Activated CD4-positive, alpha-beta T cell treated with anti-CD3 and anti-CD28 coated beads, Interleukin-2, Interleukin-6, amounts not matched to agents 100 ng/mL and 50 ng/mL, durations not matched to agents 16 hours and 8 hours (primary cell): ENCODE measurements at places on chromosomes 2 and 18.

- DNase-seq, result no peak
Measured at GRCh38 chr2:186962085-186962747, 113.2 kb upstream of the ZSWIM2 start.

DNA sequence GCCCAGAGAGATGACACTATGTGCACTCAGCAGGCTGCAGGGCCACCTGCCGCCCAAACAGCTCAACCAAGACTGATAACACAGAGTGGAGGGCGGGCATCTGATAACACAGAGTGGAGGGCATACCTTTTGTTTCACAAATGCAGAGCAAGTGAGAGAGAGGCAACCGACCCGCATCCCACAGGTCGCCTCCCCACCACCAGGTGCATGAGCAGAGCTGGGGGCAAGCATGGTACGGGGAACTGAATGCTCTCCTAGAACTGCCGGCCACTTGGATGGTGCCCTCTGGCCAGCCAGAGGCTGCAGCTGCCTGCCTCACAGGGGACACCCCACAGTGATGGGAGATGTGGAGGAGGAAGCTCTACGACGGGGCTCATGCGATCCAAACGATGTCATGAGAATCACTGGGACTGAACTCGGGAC is 49.5 kb downstream of the ANO7 start:
- DNase-seq, result no peak

GRCh38 chr2:26938399-26939118 is 31.9 kb upstream of the MAPRE3 start:
- DNase-seq, result no peak

- no peak for DNase-seq
Measured at GRCh38 chr18:70287731-70288130, 1.1 kb upstream of the SOCS6 start.

- no peak for DNase-seq
Measured at GRCh38 chr2:71556692-71557250, 103.4 kb downstream of the DYSF start.

- DNase-seq, result no peak
Measured at GRCh38 chr2:240240781-240241180, 100.3 kb upstream of the OTOS start.

GRCh38 chr2:40208463-40208862 is 243.4 kb downstream of the SLC8A1 start:
- no peak for DNase-seq

GRCh38 chr2:9355716-9356115 is 67.6 kb downstream of the ITGB1BP1 start:
- no peak for DNase-seq

- DNase-seq, result no peak
Measured at GRCh38 chr18:22132763-22133162, 36.6 kb upstream of the GATA6 start.

DNA sequence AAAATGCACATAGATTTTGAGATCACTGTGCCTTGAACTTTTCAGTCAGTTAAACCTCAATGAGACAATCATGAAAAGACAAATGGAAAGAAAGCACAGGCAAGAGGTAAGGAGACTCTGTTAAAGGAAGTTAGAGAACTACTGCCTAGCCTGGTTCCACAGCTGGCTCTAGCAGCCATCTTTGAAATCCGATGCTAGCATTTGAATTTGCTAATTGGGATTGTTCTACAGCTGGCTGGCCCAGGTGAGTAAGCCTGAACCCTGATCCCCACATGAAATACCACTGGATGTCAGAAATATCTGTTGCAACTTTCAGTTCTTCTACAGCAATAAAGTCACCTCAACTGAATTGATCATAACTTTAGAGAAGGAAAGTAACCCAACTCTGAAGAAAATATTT is 315.2 kb upstream of the CHAC2 start:
- DNase-seq, result no peak

DNA sequence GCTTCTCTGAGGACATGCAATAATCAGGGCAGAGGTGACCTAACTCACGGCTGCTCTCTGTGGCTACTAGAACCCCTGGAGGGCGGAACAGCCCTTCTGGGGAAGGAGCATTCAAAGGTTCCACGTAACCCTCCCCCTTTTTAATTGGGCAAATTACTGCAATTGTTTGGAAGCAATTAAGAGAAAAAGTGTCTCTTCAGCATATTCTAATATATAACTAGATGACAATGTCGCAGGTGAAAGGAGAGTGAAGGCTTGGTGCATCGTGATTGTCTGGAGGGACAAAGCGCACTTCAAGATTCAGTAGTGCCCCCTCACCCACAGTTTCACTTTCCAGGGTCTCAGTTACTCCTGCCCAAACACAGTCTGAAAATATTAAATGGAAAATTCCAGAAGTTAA is 720.8 kb downstream of the DCDC2C start:
- no peak for DNase-seq

DNA sequence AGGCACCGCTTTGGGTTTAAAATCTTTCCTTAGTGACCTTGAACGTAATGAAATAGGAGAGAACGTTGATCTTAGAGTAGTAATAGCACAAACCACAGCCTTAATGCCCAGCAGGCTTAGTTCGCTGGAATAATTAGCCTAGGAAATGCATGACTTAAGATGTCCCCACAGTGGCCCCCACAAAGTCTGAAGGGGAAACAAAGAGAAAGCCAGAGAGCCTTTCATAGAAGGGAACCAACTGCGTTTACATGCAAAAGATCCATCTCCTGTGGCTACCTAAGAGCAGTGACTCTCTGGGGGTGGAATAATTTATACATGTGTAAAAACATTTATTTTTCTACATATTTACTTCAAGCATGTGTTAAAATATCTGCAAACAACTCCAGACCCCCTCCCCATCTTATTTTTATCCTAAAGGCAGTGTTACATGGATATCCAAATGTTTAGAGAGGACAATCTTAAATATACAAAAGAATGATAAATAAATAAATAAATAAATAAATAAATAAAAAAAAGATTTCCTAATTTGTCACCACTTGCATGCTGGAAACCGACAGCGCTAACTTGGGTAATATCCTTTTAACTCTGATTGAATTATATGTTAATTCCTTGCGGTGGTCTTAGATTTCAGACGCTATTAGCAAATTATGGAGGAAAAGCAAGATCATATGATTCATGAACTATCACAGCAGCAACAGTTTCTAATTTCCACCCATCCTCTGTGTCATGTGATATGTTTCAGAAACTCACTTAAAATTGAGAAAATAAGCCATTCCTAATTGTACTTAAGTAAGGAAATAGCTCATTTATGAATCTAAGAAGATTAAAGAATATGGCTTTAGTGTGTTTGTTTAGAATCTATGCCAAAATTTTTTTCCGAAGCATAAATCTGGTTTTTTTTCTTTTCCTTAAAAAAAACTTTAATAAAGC is 23.4 kb upstream of the CYP1B1 start:
- DNase-seq, result no peak

DNA sequence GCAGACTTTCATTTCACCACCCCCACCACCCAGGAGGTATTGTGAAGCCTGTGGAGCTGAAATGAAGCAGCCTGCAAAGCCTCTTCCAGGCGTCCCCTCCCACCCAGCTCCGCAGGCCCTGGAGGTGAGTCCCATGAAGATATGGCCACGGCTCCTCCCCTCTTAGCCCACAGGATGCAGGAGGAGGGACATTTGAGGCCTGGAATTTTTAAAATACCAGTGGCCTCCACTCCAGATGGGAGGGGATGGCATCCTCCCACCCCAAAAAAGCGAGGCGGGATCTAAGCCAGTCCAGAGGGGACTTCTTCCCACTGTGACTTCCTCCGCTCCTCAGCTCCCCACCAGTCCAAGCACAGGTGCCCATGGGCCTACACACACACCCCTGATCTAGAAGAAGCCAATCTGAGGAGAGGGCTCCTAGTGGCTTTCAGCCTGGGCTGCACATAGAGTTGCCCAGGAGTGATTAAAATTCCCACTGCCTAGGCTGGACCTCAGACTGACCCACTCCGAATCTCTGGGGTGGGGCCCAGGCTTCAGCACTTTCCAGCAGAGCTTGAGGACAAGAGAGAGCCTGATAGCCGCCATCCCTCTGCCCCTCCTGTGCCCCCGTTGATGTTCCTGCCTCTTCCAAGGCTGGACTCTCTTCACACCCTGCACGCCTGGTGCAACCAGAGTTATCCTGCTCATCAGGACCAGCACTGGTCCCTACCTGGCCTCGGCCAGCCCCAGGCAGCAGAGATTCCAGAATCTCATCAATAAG is 206.9 kb downstream of the TNS1 start:
- no peak for DNase-seq

GRCh38 chr18:6044773-6045172 is 149.5 kb upstream of the TMEM200C start:
- DNase-seq, result no peak

- no peak for DNase-seq
Measured at GRCh38 chr2:237488901-237489860, 2.1 kb downstream of the MLPH start.

DNA sequence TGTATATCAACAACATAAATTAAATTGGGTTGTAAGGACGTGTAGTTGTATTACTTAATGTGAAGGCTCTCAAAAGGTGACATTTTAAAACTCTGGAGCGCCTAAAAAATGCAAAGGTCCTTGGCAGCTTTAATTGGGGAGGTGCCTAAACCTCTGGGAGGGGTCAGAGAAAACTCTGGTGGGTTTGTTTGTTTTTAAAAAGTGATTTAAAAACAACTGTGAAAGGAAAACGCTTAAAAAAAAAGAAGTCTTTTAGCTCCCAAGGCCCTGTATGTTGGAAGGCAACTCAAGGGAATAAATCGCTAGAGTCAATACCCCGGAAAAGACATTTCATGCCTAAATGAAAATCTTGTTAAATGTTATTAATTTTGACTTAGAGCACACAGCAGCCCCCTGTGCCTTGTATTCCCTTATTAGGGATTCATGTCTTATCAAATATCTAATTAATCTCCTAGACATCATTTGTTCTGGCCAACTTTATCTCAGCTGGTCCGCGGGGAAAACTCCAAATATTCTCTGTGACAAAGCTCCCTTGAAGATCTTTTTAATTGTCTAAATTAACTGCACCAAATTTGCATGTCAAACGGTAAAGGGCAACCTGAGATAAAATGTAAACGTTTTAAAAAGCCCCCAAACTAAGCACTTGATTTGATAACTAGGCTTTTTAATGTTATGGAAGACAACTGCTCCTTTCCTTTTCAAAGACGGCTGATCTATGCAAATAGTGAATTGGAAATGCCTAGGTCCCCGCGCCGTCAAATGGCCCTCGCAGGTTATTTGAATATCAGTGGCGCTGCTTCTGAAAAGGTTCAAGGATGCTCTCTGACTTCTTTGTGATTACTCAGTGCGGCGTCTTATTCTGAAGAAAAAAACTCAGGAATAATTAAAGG is 4.2 kb downstream of the SP9 start:
- no peak for DNase-seq

- DNase-seq, result no peak
Measured at GRCh38 chr2:23158306-23158705, 226.7 kb upstream of the KLHL29 start.

DNA sequence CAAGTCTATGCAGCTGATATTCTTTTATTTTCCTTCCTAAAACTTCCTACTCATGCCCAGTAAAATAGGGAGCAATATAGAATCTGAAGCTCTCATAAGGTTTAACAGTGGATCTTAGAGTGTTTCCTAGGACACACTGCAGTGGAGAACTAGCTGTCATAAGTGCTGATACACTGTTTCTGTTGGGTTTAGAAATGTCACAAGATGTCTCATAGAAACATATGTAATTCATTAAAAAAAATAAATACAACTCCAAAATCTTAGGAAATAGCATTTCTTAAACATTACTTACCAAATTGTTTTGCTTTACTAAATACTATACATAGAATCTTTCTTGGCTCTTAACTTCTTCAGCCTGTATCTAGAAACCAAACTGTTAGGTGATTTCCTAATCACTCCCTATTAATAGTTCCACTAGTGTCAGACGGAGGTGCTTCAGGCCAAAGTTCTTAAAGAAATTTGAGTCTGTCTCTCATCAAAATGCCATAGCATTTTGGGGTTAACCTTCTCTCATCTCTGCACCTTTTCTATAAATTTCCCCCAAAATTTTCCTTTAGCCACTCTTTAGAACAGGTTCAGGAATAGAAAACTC is 93.7 kb downstream of the CERKL start:
- no peak for DNase-seq

GRCh38 chr2:64779117-64779690 is 125.5 kb upstream of the SERTAD2 start:
- no peak for DNase-seq

DNA sequence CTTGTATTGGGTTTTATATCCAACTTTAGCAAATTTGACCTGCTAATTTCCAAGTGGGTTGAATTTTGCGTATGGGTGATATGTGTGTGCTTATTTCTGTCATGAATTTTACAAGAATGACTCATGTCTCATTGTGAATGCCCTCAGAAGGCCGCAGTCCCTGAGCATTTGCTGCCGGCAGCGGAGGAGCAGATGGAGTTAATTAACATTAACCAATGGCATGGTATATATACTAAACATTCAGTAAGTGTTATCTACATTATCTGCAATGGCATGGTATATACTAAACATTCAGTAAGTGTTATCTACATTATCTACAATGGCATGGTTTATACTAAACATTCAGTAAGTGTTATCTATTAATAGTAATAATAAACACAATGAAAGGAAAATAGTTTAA is 90.1 kb downstream of the DOK6 start:
- no peak for DNase-seq

- no peak for DNase-seq
Measured at GRCh38 chr2:233837694-233838229, 16.6 kb downstream of the HJURP start.

DNA sequence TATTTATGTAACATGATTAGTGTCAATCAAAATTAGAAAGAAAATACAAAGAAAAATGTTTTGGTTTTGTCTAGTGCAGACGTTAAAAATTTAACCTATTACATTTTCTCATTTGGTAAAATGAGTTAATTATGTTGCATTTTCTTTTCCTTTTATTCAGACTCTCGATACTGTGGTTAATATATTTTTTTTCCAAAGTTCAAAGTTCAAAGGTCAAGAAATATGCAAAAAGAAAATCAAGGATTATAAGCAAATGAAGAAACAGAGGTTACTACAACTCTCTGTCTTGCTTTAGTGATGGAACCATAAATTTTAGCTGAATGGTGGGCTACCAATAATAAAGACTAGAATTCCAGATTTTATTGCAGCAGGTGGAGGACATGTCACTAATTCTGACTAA is 133.3 kb upstream of the TFPI start:
- DNase-seq, result no peak

GRCh38 chr2:25257931-25258846 is 83.5 kb downstream of the DNMT3A start:
- no peak for DNase-seq

DNA sequence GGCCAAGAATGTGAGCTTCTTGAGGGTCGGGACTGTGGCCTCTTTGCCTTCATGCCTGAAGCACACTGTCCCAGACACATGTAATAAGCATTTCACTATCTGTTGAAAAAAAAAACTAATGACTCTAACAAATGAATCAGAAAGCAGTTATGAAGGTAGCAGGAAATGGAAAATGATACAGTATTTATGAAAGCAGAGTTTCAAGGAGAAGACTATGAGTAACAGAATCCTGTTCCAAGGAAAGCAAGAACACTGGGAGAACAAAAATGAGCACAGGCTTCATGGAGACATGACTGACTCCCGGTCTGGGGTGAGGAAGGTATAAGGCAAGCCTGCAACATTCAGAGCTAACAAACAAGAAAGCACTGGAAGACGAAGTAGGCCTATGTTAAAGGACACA is 190.8 kb downstream of the RNF152 start:
- DNase-seq, result no peak
